ENCODE measurements at places on chromosomes 6 and 20.

GRCh38 chr6:53360093-53360912 is 11.6 kb upstream of the ELOVL5 start:
- DNase-seq = no peak

- no peak for DNase-seq
Observed at GRCh38 chr20:383889-384288, 3.3 kb downstream of the TRIB3 start.

DNA sequence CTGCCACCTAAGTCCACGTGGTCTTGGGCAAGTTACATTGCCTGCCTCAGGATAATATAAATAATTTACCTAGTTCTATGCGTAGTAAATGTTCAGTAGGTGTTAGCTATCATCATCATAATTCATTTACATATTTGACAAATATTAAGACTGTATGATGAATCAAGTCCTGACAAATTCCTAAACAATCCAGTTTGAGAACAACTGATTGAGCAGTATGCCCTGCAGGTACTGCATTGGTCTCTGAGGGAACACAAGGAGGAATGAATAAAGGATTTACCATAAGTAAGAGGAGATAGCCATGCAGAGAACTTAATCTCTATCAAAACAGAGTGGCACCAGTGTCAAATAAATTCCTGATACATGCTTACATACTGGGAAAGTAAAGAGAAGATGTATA is 70.4 kb downstream of the SAMD5 start:
- no peak for DNase-seq

DNA sequence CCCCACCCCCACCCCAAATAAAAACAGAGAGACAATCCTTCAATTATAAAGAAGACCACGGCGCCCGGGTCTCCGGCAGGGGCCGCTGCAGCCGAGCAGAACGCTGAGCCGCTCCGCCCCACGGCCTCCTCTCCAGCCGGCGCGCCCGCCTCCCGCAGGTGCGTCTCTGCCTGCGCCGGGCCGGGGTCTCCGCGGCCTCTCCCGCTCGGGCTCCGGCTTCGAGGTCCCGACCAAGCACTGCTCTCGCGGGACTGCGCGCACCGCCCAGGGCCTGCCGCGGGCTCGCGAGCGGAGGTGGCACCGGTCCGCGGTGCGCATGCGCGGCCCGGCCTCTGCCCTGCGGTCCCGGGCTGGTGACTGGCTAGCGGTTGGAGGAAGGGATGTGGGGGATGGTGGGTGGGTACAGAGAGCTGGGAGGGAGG is 241 bp upstream of the SIRT5 start:
- DNase-seq = peak; percentile 65

DNA sequence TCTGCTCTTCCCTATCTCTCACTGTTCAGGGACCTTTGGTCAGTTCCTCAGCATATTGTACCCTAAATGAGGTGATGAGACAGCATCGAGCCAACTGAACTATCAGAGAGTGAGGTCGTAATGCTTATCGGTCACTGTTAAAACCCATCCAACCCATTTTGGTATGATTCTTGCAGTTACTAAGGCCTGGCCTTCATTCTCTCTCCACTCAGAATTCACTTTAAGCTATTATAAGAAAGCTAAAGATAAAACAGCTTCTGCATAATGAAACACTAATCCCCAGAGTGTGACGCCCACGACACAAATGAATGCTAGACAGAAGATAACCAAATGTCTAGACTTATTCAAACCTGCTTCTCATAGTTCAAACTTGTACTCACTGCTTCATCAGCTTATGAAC is 175.8 kb downstream of the GMPR start:
- no peak for DNase-seq

DNA sequence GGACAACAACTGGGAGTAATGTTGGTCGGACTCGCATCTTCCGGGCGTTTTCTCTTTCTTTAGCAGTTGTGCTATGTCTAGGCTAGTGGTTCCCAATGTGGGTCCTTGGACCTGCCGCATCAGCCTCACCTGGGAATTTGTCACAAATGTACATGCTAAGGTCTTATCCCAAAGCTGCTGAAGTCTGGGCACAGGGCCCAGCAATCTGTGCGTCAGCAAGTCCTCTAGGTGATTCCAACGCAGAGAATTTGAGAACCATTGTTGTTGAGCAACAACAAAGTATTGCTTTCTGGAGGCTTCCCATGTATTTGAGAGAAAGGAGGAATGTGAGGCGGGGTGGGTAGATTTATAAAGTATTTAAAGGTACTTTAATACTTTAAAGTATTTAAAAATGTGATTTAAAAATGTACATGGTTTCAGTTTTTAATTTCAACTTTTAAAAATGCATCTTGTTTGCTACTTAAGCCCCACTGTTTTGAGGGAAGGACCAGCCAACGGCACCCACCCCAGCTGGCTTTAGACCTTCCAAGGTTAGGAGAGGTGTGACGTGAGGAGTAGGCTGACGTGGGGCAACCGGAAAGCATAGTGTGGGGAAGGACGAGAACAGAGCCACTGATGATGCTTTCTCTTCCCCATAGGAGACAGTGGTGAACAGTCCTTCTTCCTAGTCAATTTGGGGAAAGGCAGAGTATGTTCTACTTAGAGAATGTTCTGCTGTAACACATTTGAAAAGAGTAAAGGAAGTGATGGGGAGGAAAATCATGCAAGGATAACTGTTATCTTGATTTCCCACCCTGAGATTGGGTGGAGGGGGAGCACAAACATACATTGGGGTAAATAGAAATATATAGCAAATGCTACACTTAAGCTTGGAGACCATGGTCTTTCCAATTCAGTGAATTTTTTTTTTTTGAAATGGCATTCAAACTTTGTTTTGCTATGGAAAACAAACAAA is 4.3 kb downstream of the UST start:
- no peak for DNase-seq

DNA sequence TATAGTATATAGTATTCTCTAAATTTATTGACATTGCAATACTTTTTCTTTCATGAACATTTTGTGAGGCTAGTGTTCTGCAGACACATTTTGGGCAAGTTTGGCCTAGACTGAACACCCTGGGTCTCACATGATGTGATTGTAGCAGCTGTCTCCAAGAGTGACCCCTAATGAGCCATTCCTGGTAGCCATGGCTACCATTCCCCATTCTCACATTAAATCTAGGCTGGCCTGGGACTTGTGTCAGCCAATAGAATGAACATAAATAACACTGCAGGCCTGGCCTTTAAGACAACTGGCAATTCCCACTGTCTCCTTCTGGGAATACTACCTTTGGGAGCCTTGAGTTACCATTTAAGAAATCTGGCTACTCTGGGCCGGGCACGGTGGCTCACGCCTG is 38.0 kb upstream of the TASP1 start:
- no peak for DNase-seq

GRCh38 chr6:145074805-145075204 is 660.5 kb downstream of the EPM2A start:
- no peak for DNase-seq

DNA sequence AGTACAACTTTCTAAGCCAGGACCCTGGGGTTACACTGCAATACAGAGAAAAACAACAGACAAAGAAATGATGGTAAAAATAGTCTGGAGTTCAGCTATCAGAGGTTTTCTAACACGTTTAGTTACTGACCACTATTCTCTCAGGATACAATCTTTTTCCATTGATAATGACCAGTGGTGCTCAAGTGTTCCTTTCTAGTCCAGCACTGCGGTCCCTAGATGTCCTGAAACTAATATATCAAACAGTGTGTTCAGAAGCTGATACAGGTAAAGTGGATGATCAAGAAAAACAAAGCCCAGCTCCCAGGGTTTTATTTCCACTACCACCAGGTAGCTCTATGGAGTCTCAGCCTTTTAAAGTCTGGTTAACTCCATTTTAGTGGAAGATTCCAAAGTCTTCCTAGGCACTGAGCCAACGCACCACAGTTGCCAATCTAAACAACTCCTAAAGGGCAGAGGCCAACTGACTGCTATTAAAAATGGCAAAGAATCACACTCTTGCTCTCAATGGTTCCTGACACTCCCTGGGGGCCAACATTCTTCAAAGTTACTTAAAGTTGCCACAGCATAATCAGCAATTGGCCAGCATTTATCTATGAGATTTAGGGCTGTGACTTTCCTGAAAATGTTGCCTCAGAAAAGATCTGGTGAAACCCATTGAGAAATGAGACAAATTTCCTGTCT is 38.2 kb downstream of the DZANK1 start:
- DNase-seq = no peak

DNA sequence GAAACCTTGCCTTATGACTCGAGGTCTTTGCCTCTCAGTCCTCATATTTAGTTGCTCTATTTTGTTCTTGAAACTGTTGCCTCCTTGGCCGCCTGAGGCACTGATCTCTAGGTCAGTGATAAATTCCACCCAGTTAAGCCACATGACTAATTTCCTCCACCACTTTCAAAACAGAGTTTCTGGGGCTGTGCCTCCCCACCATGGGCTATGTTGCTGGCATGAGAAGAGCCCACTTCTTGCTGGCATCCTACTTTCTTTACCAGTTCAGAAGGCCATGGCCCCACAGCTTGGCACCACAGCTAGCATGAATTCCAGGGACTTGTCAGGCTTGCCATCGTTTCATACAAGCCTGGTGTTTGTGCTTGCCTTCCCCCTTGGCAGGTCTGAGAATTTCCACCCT is 361.4 kb upstream of the JAG1 start:
- no peak for DNase-seq

DNA sequence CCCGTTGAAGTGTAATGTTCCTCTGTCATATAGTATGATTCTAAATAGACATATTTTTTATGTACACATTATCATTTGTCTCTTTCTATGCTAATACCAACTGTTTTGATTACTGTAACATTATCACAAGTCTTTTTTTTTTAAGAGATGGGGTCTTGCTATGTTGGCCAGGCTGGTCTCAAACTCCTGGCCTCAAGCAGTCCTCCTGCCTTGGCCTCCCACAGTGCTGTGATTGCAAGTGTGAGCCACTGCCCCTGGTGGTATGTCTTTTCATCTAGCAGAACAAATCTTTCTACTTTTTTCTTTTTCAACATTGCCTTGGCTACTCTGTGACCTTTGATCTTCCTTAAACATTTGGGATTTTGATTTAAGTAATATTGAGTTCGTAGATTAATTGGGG is 57.7 kb downstream of the SLX4IP start:
- DNase-seq = no peak

DNA sequence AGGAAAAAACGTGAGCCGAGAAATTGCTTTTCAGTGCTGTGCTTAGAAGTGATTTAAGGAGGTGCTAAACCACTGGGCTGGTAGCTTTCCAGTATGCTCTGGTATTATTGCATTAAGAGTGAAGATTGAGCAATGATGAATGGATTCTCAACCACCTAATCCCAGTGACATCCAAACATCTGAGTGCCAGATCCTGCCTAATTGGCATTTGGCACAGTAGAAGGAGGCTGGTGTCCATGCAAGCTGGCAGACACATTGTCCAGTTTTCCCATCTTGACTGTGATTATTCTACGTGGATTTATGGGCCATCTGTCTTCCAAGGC is 398.0 kb upstream of the PLCB4 start:
- no peak for DNase-seq

GRCh38 chr20:51393571-51393970 is 148.9 kb downstream of the NFATC2 start:
- no peak for DNase-seq

GRCh38 chr6:12363651-12364381 is 73.7 kb downstream of the EDN1 start:
- DNase-seq = peak; percentile 22

DNA sequence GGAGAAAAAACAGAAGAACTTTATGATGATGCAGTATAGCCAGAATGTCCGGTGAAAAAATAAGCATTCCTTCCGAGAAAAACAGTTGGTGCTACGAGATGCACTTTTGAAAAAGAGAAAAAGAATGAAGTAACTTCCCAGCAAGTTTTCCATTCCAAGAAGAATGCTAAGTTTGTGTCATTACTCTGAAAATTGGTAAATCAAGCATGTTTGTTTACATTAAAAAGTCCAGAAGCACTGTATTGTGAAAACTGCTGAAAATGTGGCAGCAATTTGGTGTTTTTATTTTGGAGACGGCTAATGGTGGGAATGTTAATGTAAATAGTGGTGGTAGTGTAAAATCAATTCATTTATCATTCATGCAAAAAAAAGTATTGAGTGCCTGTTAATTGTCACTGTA is 46.3 kb downstream of the MKKS start:
- no peak for DNase-seq

- no peak for DNase-seq
Observed at GRCh38 chr6:27650620-27651370, 177.9 kb upstream of the ZNF184 start.

- DNase-seq = peak; percentile 57
Observed at GRCh38 chr20:10553326-10553984, 118.3 kb downstream of the SLX4IP start.

DNA sequence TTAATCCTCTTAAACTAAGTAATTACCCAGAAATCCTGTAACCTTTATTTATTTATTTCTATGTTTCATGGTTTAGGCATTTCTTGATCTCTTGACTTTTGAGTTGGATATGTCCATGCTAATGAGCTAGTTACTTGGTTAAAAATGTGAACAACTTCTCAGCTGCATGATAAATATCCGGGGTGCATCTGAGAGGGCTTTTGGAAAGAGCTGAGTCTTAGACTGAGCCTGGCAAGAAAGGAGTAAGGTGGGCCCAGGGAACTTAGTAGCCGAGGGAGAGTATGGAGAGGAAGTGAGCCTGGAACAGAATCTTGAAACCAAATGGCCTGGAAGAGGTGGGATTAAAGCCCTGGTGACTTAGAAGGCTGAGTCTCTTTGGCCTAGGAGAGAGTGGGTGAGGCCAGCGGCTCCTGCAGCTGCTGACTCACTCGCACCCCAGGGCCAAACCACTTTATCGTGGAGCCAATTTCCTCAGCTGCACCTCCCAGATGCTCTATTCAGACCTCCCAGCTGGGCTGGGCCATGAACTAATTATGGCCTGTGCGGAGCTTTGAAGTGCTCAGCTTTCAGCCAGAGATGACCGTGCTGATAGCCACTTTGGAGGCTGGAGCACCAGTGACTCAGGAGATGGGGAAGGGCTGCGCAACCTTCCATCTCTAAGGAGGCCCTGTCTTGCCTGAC is 19.1 kb downstream of the TGM3 start:
- DNase-seq = no peak

GRCh38 chr6:33748841-33749240 is 2.1 kb upstream of the IP6K3 start:
- no peak for DNase-seq

- DNase-seq = no peak
Observed at GRCh38 chr20:47164140-47164539, 192.4 kb downstream of the ZMYND8 start.

- DNase-seq = no peak
Observed at GRCh38 chr6:156651486-156651885, 125.7 kb upstream of the ARID1B start.
